ENCODE measurements at places on chromosomes 3 and 15. TPM values are rescaled to one million over a fixed set of nuclear protein-coding genes. Genes with fewer than 3 reads are reported as not detected.

Gene CILP
- 0.26 TPM for total RNA-seq

Gene MESP1
- 1.3 TPM for total RNA-seq

Gene LZTFL1
- total RNA-seq, result 16.2 TPM

DNA sequence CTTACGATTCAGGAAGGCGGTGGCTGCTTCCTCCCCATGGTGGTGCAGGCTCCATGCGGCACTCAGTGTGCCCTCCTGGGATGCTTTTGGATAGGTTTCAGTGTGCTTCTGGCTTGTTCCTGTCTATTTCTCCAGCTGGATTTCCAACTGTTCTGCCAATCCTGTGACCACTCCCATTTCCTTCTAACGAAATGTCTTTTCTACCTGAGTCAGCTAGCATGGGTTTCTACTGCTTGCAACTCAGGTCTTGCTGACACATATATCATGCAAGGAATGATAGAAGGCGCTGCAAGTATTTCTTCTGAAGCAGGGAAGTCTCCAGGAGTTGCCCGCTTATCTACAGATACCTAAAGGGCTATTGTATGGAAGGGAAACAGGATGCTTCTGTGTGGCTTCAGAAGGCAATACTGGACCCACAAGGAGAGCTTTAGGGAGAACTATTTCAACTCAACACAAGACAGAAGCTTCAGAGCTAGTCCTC lies 244.4 kb downstream of the OPA1 start:
- H3K36me3 ChIP-seq, result no peaks in the 10 kb centered on the region
- no peak overlapping the region for H3K27ac ChIP-seq
- peaks cover 15% of the 10 kb centered on the region for H3K27me3 ChIP-seq
- no peak overlapping the region for H3K4me3 ChIP-seq
- H3K4me1 ChIP-seq, result no peaks in the 10 kb centered on the region

GRCh38 chr3:172557515-172558220 lies 34.4 kb upstream of the TNFSF10 start:
- no peaks in the 10 kb centered on the region for H3K27me3 ChIP-seq
- H3K4me1 ChIP-seq, result no peaks in the 10 kb centered on the region
- no peak overlapping the region for H3K27ac ChIP-seq

DNA sequence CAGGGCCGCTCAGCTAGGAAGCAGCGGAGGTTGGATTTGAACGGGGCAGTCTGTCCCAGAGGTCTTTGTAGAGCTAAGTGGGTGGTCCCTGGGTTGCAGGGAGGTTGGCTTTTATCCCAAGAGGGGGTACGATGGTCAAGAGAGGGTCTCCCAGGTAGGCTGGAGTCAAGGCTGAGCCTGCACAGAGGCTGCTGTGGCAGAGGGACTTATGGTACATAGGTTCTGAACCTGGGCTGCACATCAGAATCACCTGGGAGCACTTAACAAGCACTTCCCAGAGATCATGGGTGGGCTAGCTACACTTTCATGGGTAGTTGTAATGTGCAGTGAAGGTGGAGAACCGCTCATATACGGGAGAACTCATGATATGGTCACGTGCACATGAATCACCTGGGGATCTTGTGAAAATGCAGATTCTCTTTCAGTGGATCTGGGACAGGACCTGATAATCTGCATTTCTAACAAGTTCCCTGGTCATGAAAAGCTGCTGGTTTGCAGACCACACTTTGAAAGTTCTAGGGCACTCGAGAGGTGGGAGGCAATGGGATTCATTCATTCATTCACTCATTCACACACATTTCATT lies 2.9 kb upstream of the RASGRF1 start:
- H3K4me1 ChIP-seq, result no peaks in the 10 kb centered on the region
- DNase-seq, result no peak
- H3K27me3 ChIP-seq, result peaks cover 11% of the 10 kb centered on the region
- no peak overlapping the region for H3K27ac ChIP-seq

- no peaks in the 10 kb centered on the region for H3K4me1 ChIP-seq
- H3K27ac ChIP-seq, result no peak overlapping the region
- no peaks in the 10 kb centered on the region for H3K36me3 ChIP-seq
- H3K4me3 ChIP-seq, result no peak overlapping the region
- DNase-seq, result peak; percentile 26
- H3K27me3 ChIP-seq, result no peaks in the 10 kb centered on the region
Measured at GRCh38 chr3:104316118-104316517, 1050.6 kb upstream of the ALCAM start.

GRCh38 chr3:105984837-105985236 lies 116.0 kb upstream of the CBLB start:
- no peaks in the 10 kb centered on the region for H3K27me3 ChIP-seq
- peak; percentile 74 for DNase-seq
- H3K4me3 ChIP-seq, result no peak overlapping the region
- H3K4me1 ChIP-seq, result no peaks in the 10 kb centered on the region
- H3K27ac ChIP-seq, result no peak overlapping the region

DNA sequence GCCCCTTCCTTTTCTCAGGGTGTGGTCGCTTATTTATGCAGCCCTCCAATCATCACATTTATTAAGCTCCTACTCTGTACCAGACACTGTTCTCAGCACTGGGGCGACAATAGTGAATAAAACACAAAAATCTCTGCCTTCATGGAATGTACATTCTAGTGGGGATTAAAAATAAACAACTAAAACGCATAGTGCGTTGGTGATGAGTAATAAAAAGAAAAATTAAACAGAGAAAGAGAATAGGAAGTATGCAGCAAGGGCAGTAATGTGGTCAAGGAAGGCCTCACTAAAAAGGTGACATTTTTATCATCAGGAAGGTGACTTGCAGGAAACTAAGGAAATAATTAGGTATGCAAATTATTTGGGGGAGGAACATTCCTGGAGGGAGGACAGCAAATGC lies 5.1 kb downstream of the SLC51B start:
- peak; percentile 41 for DNase-seq
- H3K4me3 ChIP-seq, result no peak overlapping the region
- peaks cover 2% of the 10 kb centered on the region for H3K36me3 ChIP-seq
- H3K4me1 ChIP-seq, result peaks cover 24% of the 10 kb centered on the region
- H3K27ac ChIP-seq, result peak overlapping the region; percentile 13
- no peaks in the 10 kb centered on the region for H3K27me3 ChIP-seq

GRCh38 chr3:133760916-133761315 lies 14.7 kb downstream of the TF start:
- no peak overlapping the region for H3K27ac ChIP-seq
- no peaks in the 10 kb centered on the region for H3K36me3 ChIP-seq
- DNase-seq, result no peak
- H3K27me3 ChIP-seq, result no peaks in the 10 kb centered on the region
- H3K4me1 ChIP-seq, result no peaks in the 10 kb centered on the region

GRCh38 chr3:140238646-140239314 lies 303.8 kb downstream of the CLSTN2 start:
- no peaks in the 10 kb centered on the region for H3K36me3 ChIP-seq
- no peaks in the 10 kb centered on the region for H3K4me1 ChIP-seq

DNA sequence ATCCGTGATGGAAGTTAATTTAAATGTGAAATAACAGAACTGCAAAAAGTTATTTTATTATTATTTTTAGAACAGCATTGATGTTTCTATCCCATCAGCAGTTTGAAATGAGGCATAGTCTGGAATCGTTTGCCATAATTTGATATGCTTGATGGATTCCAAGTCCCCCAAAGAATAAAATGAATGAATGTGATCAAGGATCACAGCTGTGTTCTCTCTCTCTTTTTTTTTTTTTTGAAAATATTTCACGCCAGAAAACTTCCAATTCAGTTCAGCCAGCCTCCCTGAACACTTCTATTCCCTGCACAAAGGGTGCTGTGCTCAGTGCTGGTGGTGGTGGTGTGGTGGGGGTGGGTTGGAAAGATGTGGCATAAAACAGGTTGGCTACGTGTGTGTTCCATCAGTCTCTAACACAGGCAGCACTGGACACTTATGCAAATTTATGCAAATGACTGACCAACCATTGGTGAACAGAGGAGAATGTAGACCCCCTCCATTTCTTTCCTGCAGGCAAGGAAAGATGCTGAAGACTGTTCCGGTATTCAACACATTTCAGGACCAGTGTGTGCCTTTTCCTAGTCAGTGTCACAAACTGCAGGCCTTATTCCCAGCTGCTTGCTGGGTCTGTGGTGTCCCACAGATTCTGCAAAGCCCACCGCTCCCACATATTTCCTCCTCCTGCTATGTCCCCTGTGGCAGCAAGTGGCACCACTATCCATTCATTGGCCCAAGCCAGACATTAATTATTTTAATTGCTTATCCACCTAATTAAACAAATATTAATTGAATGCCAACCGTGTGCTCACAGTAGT lies 10.6 kb downstream of the ARNT2 start:
- DNase-seq, result no peak
- H3K4me3 ChIP-seq, result no peak overlapping the region
- peaks cover 2% of the 10 kb centered on the region for H3K27me3 ChIP-seq
- peaks cover 3% of the 10 kb centered on the region for H3K4me1 ChIP-seq
- H3K36me3 ChIP-seq, result no peaks in the 10 kb centered on the region
- H3K27ac ChIP-seq, result no peak overlapping the region

DNA sequence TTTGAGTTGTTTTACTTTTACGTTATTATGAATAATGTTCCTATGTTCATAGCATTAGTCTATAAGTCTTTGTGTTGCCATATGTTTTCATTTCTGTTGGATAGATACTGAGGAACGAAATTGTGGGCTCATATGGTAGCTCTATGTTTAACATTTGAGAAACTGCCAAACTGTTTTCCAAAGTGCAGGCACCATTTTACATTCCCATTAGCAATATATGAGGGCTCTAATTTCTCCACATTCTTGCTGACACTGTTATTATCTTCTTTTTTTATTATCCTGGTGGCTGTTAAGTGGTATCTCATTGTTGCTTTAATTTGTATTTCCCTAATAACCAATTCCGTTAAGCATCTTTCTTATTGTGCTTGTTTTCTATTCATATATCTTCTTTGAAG lies 1.8 kb upstream of the PIK3R4 start:
- H3K4me3 ChIP-seq, result peak overlapping the region; percentile 70
- H3K27me3 ChIP-seq, result no peaks in the 10 kb centered on the region
- no peaks in the 10 kb centered on the region for H3K4me1 ChIP-seq
- DNase-seq, result no peak

- no peak overlapping the region for H3K4me3 ChIP-seq
- no peaks in the 10 kb centered on the region for H3K27me3 ChIP-seq
- DNase-seq, result no peak
- H3K4me1 ChIP-seq, result no peaks in the 10 kb centered on the region
Measured at GRCh38 chr3:75176937-75177336, 487.2 kb upstream of the FRG2C start.

All from fibroblast of lung (primary cell).